Gastrocnemius medialis (tissue), 4 donors: ENCODE measurements at places on chromosomes 2 and 18. TPM values are rescaled to one million over a fixed set of nuclear protein-coding genes. Genes with fewer than 3 reads are reported as not detected.
A peak's percentile ranks its signal among the peaks of the same experiment; 100 is the strongest.

DNA sequence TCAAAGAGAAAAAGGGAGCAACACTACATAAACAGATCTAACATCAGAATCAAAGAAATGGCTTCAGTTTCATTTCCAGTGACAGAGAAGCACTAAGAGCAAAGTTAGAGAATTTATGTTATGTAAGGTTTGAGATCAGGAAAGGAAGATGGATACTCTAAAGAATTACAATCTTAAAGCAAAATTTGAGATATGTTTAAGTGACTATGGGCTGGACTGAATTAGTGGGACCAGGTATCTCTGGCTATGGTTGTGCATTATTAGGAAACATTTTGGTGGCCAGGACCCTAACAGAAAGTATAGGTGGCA lies 208.2 kb downstream of the CCDC178 start:
- DNase-seq, result no peak
- H3K27me3 ChIP-seq, result no peaks in the 10 kb centered on the region
- no peaks in the 10 kb centered on the region for H3K36me3 ChIP-seq
- no peak overlapping the region for H3K27ac ChIP-seq

- H3K36me3 ChIP-seq, result no peaks in the 10 kb centered on the region
- H3K4me3 ChIP-seq, result no peak overlapping the region
- no peak for DNase-seq
- no peaks in the 10 kb centered on the region for H3K27me3 ChIP-seq
Measured at GRCh38 chr2:238120463-238121298, 17.8 kb upstream of the KLHL30 start.

- no peak overlapping the region for H3K27ac ChIP-seq
- DNase-seq, result no peak
- no peaks in the 10 kb centered on the region for H3K36me3 ChIP-seq
- H3K4me3 ChIP-seq, result no peak overlapping the region
- H3K4me1 ChIP-seq, result no peaks in the 10 kb centered on the region
Measured at GRCh38 chr2:103773884-103774283, 1012.1 kb downstream of the TMEM182 start.

- H3K27me3 ChIP-seq, result no peaks in the 10 kb centered on the region
- H3K27ac ChIP-seq, result no peak overlapping the region
- H3K4me1 ChIP-seq, result peaks cover 5% of the 10 kb centered on the region
- DNase-seq, result no peak
Measured at GRCh38 chr2:219737270-219737691, 109.9 kb downstream of the SLC4A3 start.

- no peak overlapping the region for H3K27ac ChIP-seq
- H3K4me1 ChIP-seq, result peaks cover 8% of the 10 kb centered on the region
- H3K36me3 ChIP-seq, result no peaks in the 10 kb centered on the region
- no peaks in the 10 kb centered on the region for H3K27me3 ChIP-seq
- peak; percentile 40 for DNase-seq
Measured at GRCh38 chr2:199979832-199980628, 24.6 kb downstream of the MAIP1 start.

The OSR1 gene
- 2.8 TPM for total RNA-seq

DNA sequence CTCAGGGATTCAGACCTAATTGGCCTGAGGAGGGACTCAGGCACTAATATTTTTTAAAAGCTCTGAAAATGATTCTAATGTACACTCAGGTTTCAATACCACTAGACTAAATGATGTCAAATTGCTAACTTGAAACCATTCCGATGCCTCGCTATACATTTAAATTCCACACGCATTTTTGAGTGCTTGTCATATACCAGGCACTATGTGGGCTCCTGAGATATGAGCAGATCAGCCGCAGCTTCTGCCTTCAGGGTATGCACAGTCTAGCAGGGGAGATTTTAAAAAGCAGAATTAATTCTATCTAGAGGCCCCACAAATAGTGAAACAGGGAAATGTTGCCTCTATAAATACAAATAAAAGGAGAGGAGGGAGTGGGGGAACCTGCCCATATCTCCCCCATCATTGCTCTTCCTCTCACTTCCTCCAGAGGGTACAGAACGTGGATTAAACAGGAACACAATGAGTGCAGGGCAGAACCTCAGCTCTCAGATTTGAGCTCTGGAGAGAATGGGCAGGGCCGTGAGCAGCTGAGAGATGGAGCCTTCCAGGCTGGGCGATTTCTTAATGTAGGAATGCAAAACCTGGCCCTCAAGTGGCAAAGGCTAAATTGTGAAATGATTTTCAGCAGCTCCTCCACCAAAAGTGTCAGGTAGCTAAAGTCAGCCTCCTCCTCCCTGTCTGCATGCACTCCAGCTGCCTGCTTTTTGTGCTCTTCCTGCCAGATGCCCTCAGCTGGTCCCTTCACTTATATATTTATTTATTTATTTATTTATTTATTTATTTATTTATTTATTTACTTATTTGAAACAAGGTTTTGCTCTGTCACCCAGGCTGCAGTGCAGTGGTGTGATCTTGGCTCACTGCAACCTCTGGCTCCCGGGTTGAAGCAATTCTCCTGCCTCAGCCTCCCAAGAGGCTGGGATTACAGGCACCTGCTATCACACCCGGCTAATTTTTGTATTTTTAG lies 24.6 kb upstream of the LBH start:
- no peaks in the 10 kb centered on the region for H3K36me3 ChIP-seq
- H3K4me3 ChIP-seq, result no peak overlapping the region
- no peak for DNase-seq

DNA sequence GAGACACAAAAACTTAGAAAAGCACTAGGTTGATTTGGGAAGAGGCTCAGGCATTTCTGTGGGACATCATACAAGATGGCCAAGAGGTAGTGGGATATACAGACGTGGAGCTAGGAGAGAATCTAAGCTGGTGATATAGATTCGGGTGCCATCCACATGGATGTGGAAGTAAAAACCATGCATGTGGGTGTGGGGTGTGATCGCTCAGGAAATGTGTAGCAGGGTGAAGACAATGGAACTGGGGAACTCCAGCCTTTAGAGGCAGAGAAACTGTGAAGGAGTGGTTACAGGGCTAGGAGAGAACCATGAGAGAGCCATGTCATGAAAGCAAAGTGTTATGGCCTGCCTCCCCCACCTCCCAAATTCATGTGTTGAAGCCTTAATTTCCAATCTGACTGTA lies 43.0 kb upstream of the CTLA4 start:
- H3K4me1 ChIP-seq, result no peaks in the 10 kb centered on the region
- no peaks in the 10 kb centered on the region for H3K36me3 ChIP-seq
- H3K27me3 ChIP-seq, result no peaks in the 10 kb centered on the region
- H3K4me3 ChIP-seq, result no peak overlapping the region

The ATP6V1B1 gene
- total RNA-seq, result not detected

The SOWAHC gene
- total RNA-seq, result 0.92 TPM

GRCh38 chr18:75739682-75740081 lies 312.2 kb upstream of the SMIM21 start:
- no peaks in the 10 kb centered on the region for H3K27me3 ChIP-seq
- H3K4me3 ChIP-seq, result no peak overlapping the region
- peaks cover 3% of the 10 kb centered on the region for H3K4me1 ChIP-seq
- DNase-seq, result no peak
- H3K36me3 ChIP-seq, result no peaks in the 10 kb centered on the region

The CNDP1 gene
- not detected for total RNA-seq

The ACTG2 gene
- 1.8 TPM for total RNA-seq

The RELCH gene
- total RNA-seq, result 13.6 TPM

The LYG2 gene
- not detected for total RNA-seq

The GPBAR1 gene
- not detected for total RNA-seq

- H3K4me3 ChIP-seq, result no peak overlapping the region
- no peak for DNase-seq
- H3K36me3 ChIP-seq, result no peaks in the 10 kb centered on the region
- H3K4me1 ChIP-seq, result no peaks in the 10 kb centered on the region
- no peak overlapping the region for H3K27ac ChIP-seq
- H3K27me3 ChIP-seq, result no peaks in the 10 kb centered on the region
Measured at GRCh38 chr2:208608122-208608835, 201.7 kb downstream of the PTH2R start.

The LCLAT1 gene
- 9.3 TPM for total RNA-seq

DNA sequence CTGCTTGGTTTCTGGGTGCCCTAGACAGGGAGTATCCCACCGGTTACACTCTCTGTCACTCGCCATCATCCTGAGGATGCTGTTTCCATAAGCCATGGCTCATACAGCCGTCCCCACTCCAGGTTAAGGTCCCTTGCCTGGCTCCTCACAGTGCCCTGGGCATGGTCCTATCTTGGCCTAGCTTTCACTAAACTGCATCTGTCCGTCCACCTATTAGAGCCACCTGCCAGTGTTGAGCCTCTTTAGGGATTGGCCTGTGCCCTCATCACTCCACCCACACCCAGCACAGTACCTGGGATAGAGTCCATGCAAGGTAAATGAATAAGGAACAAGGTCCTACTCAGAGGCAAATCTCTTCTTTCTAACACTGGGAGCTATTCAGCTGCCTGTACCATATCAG lies 320.1 kb downstream of the GBX2 start:
- H3K4me3 ChIP-seq, result no peak overlapping the region
- H3K27ac ChIP-seq, result no peak overlapping the region
- no peaks in the 10 kb centered on the region for H3K27me3 ChIP-seq
- H3K36me3 ChIP-seq, result no peaks in the 10 kb centered on the region

DNA sequence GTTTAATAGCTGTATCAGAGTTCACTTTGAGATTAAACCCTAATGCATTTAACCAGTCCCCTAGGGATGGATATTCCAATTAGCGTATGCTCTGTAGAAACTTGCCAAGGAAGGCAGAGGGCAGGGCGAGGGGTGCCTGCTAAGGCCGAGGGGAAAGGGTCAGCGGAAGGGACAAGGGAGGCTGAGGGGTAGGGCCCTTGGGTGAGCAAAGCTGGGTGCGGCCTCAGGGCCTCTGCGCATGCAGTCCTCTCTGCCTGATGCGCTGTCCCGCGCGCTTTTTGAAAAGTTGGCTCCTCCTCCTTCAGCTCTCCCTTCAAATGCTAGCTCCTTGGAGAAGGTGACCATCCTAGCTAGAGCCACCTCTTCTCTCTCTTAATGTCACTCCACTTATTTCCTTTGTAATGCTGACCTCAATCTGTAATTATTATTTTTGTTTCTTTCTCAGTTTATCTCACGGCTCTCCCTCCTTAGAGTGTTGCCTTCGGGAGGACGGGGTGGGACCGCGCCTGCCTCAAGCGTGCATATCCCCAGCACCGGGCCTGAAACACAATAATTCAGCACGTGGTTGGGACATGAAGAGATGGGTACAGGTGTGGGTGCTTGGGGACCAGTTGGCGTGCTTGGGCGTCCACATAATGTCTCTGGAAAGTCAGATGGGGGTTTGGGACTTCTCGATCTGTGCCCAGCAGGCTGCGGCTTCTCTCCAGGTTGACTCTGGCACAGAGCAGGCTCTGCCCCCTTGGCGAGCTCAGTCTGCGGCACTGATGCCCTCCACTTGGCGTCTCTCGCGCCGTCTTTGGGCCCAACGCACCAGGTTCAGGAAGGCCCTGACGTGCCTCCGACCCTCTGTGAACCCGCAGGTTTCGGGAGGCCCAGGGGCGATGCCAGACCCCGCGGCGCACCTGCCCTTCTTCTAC lies 10.0 kb downstream of the ZAP70 start:
- DNase-seq, result no peak
- no peaks in the 10 kb centered on the region for H3K4me1 ChIP-seq
- H3K27me3 ChIP-seq, result no peaks in the 10 kb centered on the region
- no peak overlapping the region for H3K27ac ChIP-seq

The SRD5A2 gene
- 0.07 TPM for total RNA-seq

The LYPD1 gene
- not detected for total RNA-seq

DNA sequence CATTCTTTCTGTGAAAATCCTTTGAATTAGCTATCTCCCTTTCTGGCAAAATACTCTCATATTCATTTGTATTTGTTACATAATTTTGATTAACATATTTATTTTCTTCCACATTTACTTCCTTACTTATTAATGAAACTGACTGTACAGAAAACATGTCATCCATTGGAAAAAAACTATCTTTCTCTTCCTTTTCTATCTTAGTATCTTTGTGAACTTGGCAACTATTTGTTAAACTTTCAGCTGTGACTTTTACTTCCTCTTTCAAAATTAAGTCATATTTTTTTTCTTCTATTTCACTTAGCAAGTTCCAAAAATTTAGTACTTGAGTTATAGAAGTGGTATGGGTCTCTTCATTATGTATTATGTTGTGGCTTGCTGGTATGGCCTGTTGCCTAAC lies 2.6 kb downstream of the RAD51AP2 start:
- H3K4me1 ChIP-seq, result peaks cover 4% of the 10 kb centered on the region
- H3K36me3 ChIP-seq, result no peaks in the 10 kb centered on the region
- H3K27ac ChIP-seq, result no peak overlapping the region
- no peak overlapping the region for H3K4me3 ChIP-seq

The KANSL1L gene
- total RNA-seq, result 20.1 TPM

DNA sequence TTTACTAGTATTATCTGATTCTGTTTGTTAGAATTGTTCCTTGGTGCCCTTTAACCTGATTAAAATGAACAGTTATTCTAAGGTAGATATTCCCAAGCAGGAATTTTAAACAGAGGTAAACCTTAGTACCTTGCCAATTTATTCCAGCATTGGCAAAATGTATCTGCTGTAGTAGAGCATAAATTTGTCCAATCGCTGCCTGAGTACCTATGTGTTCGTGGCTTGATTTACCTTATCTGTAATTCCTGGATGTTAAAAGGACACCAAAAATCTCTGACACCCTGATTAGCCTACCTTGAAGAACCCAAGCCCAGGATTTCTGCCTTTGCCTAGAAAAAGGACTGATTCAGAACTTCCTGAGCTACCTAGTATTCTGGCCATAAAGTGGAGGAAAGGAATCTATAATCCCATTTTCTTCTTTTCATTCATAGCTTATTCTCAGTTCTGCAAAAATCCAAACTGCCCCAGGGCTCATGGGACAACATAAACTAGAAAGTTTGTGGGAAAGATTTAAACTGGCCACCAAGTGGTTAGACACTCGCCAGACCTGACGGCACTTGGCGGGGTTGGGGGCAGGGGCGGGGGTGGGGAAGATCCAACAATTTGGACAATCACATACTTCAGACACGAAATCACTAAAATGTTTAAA lies 16.2 kb upstream of the ZCCHC2 start:
- DNase-seq, result no peak
- H3K27me3 ChIP-seq, result no peaks in the 10 kb centered on the region
- peak overlapping the region; percentile 24 for H3K4me3 ChIP-seq
- H3K4me1 ChIP-seq, result no peaks in the 10 kb centered on the region
- no peak overlapping the region for H3K27ac ChIP-seq

- no peaks in the 10 kb centered on the region for H3K27me3 ChIP-seq
- no peaks in the 10 kb centered on the region for H3K36me3 ChIP-seq
- H3K4me1 ChIP-seq, result no peaks in the 10 kb centered on the region
Measured at GRCh38 chr2:156818221-156818620, 382.0 kb downstream of the GPD2 start.

GRCh38 chr18:74065366-74065765 lies 82.3 kb downstream of the FBXO15 start:
- DNase-seq, result no peak
- no peaks in the 10 kb centered on the region for H3K27me3 ChIP-seq
- no peaks in the 10 kb centered on the region for H3K4me1 ChIP-seq
- no peaks in the 10 kb centered on the region for H3K36me3 ChIP-seq
- no peak overlapping the region for H3K4me3 ChIP-seq
- no peak overlapping the region for H3K27ac ChIP-seq

The ASB18 gene
- not detected for total RNA-seq

The FEV gene
- not detected for total RNA-seq

GRCh38 chr2:190482451-190482850 lies 52.1 kb downstream of the NEMP2 start:
- no peaks in the 10 kb centered on the region for H3K36me3 ChIP-seq
- H3K27ac ChIP-seq, result no peak overlapping the region
- H3K4me3 ChIP-seq, result no peak overlapping the region
- H3K4me1 ChIP-seq, result no peaks in the 10 kb centered on the region

GRCh38 chr2:66438498-66438833 lies 3.5 kb downstream of the MEIS1 start:
- no peak for DNase-seq
- H3K27ac ChIP-seq, result peak overlapping the region; percentile 43
- no peaks in the 10 kb centered on the region for H3K27me3 ChIP-seq
- no peak overlapping the region for H3K4me3 ChIP-seq
